ENCODE measurements at places on chromosomes 1 and 21.

DNA sequence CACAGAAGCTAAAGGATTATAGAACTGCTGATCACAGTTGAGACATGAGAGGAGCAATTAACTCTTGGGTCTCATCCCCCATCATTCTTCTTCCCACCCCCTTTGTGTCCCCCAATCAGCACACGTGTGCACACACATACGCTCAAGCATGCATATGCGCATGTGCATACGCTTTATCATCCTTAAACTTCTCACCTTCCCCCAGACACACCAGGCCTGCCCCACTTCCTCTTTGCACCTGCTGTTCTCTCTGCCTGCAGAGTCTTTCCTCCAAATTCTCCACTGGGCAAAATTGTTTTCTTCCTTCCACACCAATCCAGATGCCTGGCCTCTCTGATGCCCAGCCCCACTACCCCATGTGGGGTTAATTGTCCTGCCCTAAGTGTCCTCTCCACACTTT is 13.0 kb upstream of the KCND3 start:
- DNase-seq: no peak

GRCh38 chr1:175750366-175751071 is 7.1 kb upstream of the TNR start:
- DNase-seq: no peak

GRCh38 chr1:204108312-204109141 is 35.6 kb downstream of the SOX13 start:
- no peak for DNase-seq

- no peak for DNase-seq
These were observed 57.0 kb downstream of the GPR161 start for GRCh38 chr1:168079761-168080160.

DNA sequence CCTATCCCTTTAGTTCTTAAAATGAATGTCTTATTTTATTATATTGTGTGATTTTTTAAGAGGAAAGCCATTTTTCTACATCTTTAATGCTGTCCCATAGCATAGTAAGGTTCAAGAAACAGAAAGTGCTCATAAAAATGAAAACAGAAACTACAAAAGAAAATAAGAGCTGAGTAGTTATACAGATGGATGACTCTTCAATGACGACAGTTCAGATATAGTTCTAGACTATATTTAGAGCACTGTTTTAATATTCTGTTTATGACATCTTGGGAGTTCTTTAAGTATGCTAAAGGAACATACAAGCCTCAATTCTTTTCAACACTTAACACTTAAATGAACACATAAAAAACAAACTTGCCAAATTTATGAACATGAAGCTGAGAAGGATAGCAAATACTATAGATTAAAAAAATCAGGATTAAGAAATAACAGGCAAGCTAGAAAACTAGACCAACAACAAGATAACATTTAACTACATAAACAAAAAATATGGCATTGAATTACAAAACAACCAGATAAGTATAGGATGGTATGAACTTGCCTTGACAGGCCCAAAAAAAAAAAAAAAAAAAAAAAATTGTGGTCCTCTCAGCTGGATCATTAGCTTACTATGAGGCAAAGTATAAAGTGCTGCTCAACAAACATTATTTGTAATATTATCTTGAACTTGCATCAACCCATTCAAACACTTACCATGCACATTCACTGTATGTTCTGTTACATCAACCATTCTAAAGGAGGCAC is 87.9 kb downstream of the ZZZ3 start:
- DNase-seq: no peak

GRCh38 chr1:64598100-64598571 is 128.2 kb downstream of the CACHD1 start:
- no peak for DNase-seq

GRCh38 chr1:84344286-84344685 is 42.8 kb downstream of the SAMD13 start:
- DNase-seq: no peak

- DNase-seq: peak; percentile 34
These were observed 150.0 kb downstream of the TOMM20 start for GRCh38 chr1:234978397-234979295.

- DNase-seq: no peak
These were observed 704.8 kb upstream of the RGS18 start for GRCh38 chr1:191453487-191453886.

DNA sequence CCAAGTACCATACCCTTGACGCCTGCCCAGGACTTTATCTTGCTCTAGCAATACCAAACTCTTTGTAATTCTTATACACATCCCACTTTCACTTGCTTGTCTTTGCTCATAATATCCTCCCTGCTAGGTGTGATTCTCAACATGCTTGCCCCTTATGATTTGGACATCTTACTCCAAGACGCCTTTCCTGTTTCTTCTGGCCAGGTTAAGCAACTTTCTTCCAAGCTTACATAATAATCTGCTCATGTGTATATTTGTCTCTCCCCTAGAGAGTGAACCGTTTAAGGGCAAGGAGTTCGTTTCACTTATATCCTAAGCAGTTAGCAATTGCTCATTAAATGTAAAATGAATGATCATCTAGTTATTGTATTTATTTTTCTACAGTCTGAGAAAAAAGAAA is 21.8 kb downstream of the CRYZL1 start:
- DNase-seq: no peak

- no peak for DNase-seq
These were observed at the start of gene KLHDC7A for GRCh38 chr1:18480315-18481189. Gene KLHDC7A (plus strand): TSS chr1:18480930. CDS start chr1:18480982, 52 bp downstream.

GRCh38 chr1:50490640-50491039 is 67.4 kb upstream of the DMRTA2 start:
- no peak for DNase-seq

DNA sequence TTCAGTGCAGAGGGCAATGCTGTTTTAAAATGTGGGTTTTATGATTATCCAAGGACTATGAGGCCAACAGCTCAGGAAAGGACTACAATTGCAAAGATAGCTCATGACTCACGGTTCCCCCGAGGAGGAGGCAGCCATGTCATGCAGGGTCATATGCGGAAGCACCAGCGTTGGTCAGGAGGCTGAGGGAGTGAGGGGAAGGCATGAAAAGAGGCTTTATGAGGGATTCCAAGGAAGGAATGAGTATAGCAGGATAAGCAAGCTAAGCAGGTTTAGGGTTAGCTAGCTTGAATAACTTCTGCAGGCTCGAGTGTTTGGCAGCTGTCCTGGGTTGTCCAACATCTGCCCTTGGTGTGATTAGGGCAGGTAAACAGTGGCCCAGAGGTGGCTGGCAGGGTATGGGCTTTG is 495.1 kb downstream of the SETD4 start:
- DNase-seq: no peak

- no peak for DNase-seq
These were observed 1.7 kb downstream of the SOAT1 start for GRCh38 chr1:179295164-179295755.

DNA sequence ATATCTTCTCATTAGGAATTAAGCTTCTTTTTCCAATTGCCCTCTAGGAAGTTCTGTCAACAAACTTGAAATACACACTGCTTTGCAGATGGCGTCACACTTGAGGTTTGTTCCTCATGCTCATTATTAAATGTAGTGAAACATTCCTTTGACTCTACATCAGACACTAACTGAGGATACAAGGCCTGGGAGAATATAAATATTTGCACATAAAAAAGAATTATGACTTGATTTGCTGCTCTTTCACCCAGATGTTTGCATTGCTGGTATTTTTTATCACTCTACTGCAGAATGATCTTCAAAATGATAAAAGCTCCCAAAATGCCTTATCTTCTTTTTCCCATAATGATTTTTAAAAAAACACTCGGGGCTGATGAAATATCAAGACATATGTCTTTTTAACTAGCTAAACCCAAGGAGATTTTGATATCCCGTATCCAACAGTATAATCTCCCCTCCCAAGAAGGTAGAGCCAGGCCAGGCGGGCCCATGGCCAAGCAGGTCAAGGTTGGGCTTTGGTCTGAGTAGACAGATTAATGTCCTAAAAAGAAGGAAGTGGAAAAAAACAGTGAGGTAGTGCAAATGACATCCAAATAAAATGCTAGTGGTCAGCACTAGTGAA is 264.6 kb downstream of the HHIPL2 start:
- no peak for DNase-seq

- no peak for DNase-seq
These were observed 8.4 kb downstream of the TXLNA start for GRCh38 chr1:32187850-32188249.

DNA sequence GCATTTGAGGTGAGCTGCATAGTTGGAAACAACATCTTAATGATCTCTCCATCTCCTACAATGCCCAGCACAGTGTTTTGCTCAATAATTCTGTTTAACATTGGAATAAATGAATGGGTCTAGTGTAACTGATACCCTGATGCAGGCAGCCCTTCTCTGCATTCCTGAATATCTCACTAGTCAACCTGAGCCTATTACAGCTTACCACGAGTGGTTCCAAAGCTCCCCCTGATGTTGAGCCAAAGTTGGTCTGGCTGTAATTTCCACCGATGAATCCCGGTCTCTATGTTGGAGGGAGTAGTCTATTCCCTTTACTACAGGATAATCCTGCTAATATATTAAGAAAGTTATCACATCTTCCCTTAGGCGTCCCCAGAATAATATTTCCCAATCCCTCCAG is 63.8 kb downstream of the ZBTB18 start:
- no peak for DNase-seq

DNA sequence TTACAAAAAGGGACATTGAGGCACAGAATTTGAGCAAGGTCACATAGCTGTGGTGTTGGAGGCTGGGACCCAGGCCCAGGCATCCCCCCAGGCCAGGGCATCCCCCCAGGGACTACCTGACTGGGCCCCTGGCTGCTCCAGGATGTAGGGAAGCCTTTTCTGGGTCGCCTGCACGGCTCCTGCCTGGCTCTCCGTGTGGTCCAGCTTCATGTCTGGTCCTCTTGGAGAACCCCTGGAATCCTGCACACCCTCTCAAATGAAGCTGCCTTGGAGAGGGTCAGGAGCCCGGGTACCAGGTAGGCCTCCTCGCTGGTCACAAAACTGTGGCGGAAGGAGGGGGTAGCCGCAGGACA is 919 bp upstream of the CELSR2 start:
- no peak for DNase-seq

GRCh38 chr1:243255791-243256512 is at the start of gene SDCCAG8:
Gene SDCCAG8 (plus strand): TSS chr1:243256041. CDS start chr1:243256174, 133 bp downstream.
- DNase-seq: peak; percentile 99

DNA sequence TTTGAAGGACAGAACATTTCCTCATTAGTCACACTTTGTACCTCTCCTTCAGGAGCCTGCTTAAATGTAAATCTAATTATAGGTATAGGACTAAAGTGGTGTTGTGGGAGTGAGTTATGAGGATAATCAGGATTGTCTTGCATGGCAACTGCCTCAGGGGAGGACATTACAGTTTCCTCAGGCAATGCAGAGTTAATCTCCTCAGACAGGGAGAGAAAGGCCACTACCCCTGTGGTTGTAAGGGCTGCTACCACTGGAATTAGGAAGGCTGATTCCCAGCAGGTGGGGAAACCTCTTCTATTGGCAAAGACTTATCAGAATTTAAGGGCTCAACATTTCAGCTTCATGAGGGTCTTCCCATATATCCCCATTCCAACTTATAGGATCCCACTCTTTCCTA is 286.8 kb upstream of the PBX1 start:
- no peak for DNase-seq

DNA sequence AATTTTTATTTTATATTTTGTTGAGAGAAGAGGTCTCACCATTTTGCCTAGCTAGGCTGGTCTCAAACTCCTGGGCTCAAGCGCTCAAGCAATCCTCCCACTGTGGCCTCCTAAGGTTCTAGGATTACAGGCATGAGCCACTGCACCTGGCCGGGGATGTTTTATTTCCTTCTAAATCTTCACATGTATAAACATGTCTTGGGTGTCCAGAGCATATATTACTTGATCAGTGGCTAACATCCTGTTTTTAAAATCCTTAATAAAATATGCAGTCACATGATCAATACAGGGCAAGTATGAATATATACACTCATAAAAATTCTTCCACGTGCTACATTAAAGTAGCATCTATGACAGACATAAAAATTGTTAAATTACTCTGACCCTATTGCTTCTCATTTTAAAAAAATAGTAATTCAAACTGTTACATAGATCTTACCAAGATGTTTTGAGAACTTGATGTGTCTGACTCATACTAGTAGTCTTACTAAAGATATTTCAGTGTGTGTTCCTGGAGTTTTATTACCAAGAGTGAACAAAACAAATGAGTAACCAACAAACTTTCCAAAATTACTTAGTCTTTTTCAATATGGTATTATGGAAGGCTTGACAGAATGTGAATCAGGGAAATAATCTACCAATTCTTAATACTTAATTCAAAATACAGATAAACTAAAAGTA is 222.5 kb downstream of the SLC45A1 start:
- DNase-seq: no peak
